Keratinocyte (primary cell): ENCODE measurements at places on chromosomes 1 and 21. TPM values are rescaled to one million over a fixed set of nuclear protein-coding genes. Genes with fewer than 3 reads are reported as not detected.

GRCh38 chr1:3383679-3384078 lies 70.8 kb upstream of the ARHGEF16 start:
- no peak for DNase-seq

DNA sequence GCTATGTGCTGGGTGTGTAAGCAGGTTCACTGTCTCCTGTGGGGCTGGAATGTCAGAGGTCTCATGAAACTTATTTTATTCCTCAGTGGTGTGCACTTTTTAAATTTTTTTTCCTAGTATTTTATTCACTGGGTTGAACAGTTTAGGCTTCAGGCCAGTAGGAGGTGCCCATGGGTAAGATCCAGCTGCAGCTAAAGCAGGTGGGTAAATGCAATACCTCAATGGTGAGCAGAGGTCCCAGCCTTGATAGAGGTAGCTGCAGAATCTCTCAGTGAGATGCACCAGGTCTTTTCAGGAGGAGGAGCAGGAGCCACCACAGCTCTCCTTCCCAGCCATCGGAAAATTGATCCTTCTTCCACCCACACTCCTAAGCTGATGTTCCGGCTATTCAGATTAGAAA lies 12.6 kb upstream of the OR6N2 start:
- DNase-seq = no peak

GRCh38 chr1:66366634-66367033 lies 167.3 kb upstream of the SGIP1 start:
- DNase-seq = no peak

DNA sequence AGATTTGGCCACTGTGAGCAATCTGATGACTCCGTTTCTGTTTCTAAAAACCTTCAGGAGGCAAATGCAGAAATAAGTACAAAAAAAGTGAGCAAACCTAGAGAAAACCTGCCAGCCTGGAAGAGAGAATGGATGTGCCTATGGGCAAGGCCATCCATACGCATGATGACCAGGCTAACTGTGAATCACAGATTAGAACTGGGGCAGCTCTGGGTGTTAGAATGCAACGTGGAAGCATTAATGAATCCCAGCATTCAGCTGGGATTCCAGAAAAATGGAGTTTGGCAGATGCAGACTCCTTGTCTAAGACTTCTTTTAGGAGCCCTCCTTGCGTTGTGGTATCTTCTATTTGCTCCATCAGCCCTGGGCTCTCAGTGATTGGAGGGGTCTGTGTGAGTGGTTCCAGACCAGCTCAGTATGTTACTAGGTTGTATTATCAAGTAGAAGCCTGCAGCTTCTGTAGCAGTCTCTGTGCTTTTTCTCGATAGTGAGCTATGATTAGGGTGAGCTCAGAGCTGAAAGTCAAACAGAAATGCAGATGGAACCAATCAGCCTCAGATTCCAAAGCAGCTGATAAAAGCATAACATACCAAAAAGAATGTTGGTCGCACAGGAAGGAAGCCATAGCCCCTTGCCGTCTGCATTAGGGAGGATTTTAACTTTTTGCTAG lies 154.0 kb downstream of the PSMG1 start:
- DNase-seq = no peak

GRCh38 chr1:85818371-85818770 lies 110.1 kb upstream of the ZNHIT6 start:
- DNase-seq = no peak

The BTBD8 gene
- 0.76 to 1.4 TPM (median 0.85 TPM) in 3 replicates for polyA plus RNA-seq

The NR1I3 gene
- polyA plus RNA-seq = not detected in 3 replicates

The VN1R5 gene
- polyA plus RNA-seq = not detected in 3 replicates

The MYOG gene
- not detected in 3 replicates for polyA plus RNA-seq

The IPO9 gene
- polyA plus RNA-seq = 32.5 to 38.9 TPM (median 35.8 TPM) in 3 replicates

The ZNF326 gene
- 9.5 to 22.7 TPM (median 10.4 TPM) in 3 replicates for polyA plus RNA-seq
